Stimulated activated CD8-positive, alpha-beta memory T cell treated with anti-CD3 and anti-CD28 coated beads, Interleukin-7, amount 100 ng/mL, for 48 hours (primary cell): ENCODE measurements at places on chromosomes 2 and 18.

GRCh38 chr2:180609626-180610340, 370.6 kb upstream of the UBE2E3 start:
- DNase-seq, result no peak

DNA sequence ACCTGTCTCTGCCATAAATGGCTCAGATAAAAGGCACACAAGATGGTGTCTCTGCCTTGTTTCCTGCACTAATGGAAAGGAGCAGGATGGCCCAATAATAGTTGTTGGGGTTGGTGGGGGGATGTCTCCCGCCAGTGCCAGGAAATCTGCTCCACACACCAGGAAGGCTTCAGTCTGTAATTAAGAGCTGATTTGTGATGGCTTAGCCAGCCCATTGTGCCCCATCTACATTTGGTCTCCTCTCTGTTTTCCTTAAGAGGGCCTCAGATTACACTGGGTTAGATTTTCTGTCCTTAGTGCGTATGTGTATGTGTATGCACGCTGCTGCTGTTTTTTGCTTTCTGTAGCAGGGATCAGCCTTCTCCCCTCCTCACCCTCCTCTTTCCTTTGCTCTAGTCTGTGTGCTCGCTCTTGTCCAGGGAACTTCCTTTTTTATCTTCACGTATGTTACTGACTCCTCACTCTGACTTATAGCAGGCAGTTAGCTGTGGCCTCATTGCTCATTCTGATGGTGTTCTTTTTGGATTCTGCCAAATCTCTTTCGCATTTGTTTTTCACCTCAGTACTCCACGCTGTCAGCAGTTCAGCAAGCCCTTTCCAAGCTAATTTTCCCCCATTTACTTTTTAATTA, 33.4 kb upstream of the MGAT5 start:
- no peak for DNase-seq

- no peak for DNase-seq
These were observed 7.3 kb upstream of the CRYBA2 start for GRCh38 chr2:219000569-219000960.

GRCh38 chr2:178949151-178949550, 100.8 kb downstream of the CCDC141 start:
- no peak for DNase-seq

GRCh38 chr2:64605026-64605471, 48.7 kb downstream of the SERTAD2 start:
- DNase-seq, result no peak

DNA sequence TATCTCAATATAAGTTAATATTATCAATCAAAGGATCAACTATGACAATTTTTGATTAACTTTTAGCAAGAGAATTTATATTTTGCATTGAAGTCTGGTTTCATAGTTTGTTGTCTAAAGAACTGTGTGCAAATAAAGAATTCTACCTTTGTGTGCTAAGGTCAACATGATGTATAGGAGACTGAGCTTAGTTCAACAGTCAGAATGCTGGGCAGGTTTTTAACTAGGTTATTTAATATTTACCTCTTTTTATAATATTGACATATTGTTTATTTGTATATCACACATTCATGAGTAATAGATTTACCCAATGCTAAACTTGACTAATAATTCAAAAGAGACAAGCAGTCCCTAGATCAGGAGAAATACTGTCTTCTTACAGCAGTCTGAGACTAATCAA, 831.4 kb downstream of the DSC3 start:
- no peak for DNase-seq

DNA sequence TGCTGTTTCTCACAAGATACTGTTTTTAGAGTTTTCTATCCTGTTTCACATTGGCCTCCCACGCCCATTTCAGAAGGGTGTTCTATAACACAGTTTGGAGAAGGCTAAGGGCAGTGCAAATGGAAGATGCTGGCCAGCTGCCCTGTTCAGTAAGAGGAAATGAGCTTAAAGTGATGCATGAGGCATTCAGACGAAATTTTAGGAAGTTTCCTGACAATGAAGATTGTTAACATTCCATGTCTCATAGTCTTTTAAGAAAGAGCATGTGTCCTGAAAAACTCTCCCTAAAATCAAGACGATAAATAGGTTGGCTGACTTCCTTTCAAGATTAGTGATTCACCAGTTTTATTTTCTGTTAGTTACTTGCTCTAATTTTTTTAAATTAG, 484.2 kb upstream of the NRP2 start:
- no peak for DNase-seq

- DNase-seq, result no peak
These were observed 31.6 kb downstream of the LIMS1 start for GRCh38 chr2:108565778-108566375.

DNA sequence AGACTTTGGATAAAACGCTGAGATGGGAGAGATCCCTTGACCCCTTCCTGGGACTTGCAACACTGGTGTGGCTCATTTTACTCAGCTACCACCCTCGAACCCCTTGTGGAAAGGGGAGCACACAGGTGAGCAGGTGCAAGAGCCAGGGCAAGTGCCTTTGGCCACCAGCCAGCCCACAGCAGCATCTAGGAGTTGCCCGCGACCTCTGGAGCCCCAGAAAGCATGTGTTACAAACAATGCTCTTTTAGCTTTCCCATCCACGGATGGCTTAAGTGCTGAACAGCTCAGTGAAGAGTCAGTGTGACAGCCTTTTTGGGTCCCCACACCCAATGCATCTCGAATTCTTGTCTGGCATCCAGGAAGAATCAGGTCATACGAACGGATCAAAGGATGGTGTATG, 197.8 kb downstream of the MEMO1 start:
- DNase-seq, result no peak

GRCh38 chr18:26215247-26215970, 10.8 kb upstream of the TAF4B start:
- DNase-seq, result peak; percentile 13

DNA sequence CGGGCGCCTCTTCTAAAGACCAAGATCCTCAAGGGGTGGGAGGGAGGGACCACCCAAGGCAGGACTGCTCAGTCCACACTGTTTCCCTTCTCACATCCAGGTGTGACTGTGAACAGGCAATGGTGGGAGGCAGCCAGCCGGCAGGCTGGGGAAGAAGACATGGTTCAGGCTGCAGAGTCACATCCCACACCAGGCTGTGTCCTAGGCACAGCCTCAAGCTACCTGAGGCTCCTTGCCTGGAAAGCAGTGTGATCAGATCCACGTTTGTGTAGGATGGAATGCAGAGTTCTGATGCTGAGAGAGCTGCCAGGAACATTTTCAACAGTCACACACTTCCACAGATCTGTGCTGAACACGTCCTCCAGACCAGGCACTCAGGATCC, 16.4 kb downstream of the SLC66A2 start:
- no peak for DNase-seq

DNA sequence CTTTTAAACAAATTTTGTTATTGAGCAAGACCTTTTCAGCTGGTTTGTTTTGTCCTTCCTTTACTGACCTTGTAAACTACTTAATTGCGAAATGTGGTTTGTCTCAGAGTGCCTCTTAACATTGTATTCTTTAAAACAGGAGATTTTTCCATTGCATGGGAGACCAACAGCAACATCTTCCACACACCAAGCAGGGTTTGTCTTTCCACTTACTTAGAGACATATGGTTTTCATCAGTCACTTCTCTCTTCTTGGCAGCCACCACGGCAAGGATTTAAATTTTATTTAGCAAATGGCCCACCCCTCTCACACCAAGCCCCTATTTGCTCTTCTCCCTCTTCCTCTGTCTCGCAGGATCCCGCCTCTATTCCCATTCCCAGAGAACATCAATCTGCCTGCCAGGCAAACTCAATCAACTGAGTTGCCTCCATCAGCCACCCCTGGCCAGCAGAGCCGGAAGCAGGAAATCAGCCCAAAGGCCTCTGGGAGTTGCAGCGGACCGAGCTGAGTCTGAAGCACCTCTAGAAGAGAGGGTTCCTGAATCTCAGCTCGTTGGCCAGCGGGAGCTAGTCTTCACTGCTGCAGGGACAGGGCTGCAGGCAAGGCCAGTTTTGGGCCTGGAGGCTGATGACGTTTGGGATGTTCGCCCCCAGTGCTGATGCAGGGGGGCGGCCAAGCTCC, 11.3 kb upstream of the CIB4 start:
- no peak for DNase-seq

DNA sequence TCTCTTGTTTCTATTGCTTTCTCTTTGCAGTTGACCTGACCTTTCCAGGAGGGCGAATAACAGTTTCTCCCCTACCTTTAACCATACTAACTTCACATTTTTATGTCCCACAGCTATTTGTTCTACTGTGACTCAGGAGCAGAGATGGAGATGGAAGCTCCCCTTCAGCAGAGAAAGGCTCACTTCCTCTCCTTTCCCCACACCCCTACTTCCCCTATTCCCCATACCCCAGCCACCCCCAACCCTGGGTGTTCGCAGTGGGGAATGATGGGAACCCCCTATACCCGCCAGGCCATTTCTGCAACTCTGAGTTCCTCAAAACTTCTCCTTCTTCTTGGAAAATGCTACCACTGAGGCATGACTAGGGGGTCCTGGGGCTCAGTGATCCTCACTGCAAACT, 285.4 kb upstream of the MGAT5 start:
- no peak for DNase-seq

- no peak for DNase-seq
These were observed 723.7 kb upstream of the RAB6C start for GRCh38 chr2:129255610-129256313.

DNA sequence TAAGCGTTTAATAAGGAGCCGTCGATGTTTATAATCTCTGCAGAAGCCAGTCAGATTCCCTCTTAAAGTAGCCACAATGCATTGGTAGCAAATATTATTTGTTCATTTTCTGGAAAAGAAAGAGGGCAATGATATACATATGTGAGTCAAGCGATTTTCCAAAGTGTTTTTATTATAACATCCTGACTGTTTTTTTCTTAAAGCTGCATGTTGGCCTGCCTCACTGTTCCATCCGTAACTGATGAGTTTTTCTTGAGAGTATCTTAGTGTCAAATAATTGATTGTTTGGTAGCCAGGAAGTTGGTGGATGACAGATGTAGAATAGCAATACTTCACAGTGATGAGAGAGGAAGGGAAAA, 3.7 kb downstream of the TSHZ1 start:
- DNase-seq, result no peak

GRCh38 chr2:65215946-65216345, 11.7 kb upstream of the ACTR2 start:
- DNase-seq, result no peak

- no peak for DNase-seq
These were observed 719.3 kb downstream of the PLCL1 start for GRCh38 chr2:198523710-198524109.

DNA sequence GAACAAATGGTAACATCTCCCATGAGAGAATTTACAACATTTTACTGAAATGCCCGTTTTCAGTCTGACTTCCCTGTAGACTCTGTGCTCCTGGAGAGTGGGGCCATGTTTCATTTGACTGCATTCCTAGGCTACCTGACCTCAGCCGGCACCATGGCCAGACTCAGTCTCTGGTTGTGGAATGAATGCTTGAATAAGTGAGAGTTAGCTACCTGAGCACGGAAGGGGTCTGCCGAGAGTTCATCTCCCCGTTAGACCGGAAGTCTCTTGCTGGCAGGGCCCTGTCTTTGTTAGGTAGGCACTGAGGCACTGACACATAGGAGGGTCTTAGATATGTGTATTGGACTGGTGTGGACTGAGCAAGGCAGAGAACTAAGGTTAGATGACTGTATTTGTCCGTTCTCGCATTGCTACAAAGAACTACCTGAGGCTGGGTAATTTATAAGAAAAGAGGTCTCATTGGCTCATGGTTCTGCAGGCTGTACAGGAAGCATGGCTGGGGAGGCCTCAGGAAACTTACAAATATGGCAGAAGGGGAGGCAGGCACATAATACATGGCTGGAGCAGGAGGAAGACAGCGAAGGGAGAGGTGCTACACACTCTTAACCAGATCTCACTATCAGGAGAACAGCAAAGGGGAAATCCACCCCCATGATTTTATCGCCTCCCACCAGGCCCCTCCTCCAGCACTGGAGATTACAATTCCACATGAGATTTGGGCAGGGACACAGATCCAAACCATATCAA, 271.2 kb downstream of the GLI2 start:
- DNase-seq, result no peak

GRCh38 chr2:32977228-32977758, 30.5 kb downstream of the LTBP1 start:
- DNase-seq, result no peak

- DNase-seq, result no peak
These were observed 25.8 kb downstream of the TCF23 start for GRCh38 chr2:27174638-27175037.

- DNase-seq, result no peak
These were observed 26.7 kb downstream of the GPC1 start for GRCh38 chr2:240462073-240462706.

GRCh38 chr2:84033347-84033974, 425.6 kb downstream of the SUCLG1 start:
- DNase-seq, result no peak

DNA sequence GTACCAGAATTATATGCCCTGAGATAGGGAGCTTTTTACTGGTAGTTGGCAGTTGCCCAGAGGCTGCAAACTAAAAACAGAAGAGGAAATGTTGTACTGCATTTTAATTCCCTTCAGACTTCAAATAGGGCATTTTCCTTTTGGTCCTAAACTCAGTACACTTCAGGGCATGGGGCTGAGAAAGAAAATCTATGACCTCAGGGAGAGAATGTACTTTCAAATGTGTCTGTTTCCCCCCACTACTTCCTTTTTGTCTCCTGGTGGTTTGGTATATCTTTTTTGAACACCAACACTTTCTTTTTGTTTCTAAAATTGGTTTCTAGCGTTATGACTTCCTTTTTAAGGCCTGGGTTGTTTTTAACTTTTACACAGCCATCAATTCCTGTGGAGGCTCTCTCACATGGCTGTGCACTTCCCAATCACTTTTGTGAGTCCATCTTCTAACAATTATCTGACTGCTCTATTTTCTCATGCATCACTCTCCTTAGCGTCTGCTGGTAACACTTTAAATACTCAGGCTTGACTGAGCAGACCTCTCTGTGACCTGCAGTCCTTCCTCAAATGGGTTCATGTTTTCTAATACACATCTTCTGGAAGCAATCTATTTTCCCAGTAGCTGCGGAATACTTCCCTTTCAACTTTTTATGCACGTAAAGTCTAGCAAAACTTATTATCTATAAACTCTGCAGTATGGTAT, 596.0 kb downstream of the LRP1B start:
- no peak for DNase-seq

DNA sequence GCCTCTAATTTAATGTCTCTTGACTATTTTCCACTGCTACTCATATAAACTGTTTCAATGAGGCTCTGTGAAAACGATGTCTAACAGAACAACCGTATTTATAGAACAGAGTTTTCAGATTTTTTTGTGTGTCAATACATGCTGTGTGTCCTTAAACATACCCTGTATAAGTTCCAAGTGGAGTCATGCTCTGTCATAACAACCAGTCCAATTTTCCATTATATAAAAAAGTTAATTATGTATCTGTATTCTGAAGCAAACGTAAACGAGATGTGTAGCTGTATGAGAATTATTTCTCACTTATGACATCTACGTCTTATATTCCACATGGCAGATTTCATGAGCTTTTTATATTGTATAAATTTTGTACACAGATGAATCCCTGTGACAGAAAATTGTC, 13.9 kb upstream of the GULP1 start:
- DNase-seq, result no peak

DNA sequence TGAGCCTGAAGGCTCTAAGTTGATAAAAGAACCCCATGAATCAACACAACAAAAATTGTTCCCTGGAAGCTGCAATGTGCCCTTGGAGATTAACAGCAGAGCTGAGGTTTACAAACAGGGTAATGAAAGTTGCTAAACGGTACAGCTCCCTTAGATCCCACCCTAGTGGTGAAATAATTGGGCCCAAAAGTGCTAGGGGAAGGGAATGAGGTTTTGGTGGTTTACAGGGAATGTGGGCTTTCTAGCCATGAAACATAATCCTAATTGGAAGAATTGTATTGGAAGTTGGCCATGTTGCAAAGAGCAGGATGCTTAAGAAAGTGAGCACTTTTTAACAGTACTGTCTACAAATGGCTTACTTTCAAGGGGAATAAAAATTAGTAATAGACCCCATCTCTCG, 180.2 kb upstream of the SMIM21 start:
- DNase-seq, result no peak
